SHP77 (cell line): ENCODE measurements at places on chromosomes 6 and 20.

DNA sequence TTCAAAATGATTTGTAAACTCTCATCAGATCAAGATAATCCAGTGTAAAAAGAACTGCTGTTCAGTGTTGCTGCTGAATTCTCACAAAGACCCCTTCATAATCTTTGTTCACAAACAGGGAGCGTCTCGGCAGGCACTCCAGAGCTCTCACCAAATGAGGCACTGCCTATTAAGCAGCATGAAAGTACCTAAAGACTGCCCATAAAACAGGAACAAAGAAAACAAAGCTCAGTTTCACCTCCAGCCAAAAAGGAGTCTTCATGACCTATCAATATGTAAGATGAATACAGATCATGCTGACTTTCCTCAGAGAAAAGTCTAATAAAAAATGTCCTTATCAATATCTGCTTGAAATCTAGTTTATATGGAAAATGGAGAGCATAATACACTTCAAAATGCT is 41.8 kb downstream of the GPR63 start:
- no peak for DNase-seq

- no peak for DNase-seq
Measured at GRCh38 chr6:158077676-158078075, 90.4 kb downstream of the SERAC1 start.

- DNase-seq = no peak
Measured at GRCh38 chr6:14210077-14210476, 92.5 kb downstream of the CD83 start.

GRCh38 chr20:16846006-16846405 is 97.8 kb downstream of the OTOR start:
- no peak for DNase-seq

GRCh38 chr6:90045535-90045934 is 151.3 kb downstream of the GJA10 start:
- DNase-seq = no peak

DNA sequence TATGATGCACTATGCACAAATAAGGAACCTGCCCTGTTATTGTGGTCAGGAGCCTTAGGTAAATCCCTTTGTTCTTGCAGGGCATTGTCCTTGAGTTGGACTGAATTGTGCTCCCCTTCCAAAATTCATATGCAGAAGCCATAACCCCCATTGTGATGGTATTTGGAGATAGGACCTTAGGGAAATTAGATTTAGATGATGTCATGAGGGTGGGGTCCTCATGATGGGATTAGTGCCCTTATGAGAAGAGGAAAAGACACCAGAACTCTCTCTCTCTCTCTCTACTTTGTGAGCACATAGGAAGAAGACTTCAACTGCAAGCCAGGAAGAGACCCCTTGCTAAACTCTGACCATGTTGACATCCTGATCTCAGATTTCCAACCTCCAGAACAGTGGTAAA is 268.0 kb downstream of the LRFN2 start:
- DNase-seq = no peak

DNA sequence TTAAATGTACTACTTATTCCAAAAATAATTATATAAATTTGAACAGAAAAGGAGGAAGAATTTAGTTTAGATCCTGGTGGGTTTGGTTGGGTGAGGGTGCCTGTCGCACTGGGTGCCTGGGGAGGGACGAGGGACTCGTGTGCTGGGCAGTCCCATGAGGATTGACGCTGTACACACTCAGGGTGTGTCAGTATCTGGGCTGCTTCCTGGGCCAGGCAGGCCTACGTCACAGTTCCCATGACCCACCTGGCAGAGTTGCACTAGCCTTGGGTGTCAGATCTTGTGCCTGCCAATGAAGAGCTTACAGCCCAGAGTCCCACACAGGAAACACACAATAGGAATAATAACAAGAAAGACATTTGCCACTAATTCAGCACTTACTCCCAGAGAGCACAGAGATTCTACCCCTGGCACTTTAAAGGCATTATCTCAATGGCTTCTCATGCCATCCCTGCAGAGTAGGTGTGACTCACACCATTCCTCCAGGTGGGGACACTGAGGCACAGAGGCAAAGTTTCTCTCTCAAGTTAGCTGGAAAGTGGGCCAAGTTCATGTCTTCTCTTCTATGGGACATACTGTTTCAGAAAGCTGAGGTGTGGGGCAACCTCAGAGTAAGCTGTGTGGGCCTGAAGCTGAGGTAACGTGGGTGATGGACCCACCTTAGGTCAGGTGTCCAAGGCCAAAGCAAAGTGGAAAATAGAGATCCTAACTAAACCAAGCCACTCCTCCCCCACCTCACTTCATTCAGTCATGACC is 1.3 kb upstream of the SDCBP2 start:
- DNase-seq = no peak

DNA sequence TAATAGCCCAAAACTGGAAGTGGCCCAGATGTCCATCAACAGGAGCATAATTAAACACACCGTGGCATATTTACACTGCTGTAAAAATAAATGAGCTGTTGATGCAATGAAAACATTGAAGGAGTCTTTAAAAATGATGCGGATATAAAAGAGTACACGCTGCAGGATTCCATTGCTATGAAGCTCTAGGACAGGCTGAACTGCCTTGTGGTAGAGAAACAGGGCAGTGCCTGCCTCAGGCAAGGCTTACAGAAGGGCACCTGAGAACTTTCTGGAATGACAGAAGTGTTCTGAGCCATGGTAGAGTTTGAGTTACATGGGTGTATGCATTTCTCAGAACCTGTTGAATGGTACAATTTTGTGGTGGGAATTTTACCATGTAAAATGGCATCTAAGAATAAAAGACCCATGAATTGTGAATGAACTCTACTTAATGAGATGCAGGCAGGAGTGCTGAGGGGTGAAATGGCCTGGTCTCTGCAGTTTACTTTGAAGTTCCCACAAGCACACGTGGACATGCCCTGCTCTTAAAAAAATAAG is 45.3 kb upstream of the RIN2 start:
- no peak for DNase-seq

DNA sequence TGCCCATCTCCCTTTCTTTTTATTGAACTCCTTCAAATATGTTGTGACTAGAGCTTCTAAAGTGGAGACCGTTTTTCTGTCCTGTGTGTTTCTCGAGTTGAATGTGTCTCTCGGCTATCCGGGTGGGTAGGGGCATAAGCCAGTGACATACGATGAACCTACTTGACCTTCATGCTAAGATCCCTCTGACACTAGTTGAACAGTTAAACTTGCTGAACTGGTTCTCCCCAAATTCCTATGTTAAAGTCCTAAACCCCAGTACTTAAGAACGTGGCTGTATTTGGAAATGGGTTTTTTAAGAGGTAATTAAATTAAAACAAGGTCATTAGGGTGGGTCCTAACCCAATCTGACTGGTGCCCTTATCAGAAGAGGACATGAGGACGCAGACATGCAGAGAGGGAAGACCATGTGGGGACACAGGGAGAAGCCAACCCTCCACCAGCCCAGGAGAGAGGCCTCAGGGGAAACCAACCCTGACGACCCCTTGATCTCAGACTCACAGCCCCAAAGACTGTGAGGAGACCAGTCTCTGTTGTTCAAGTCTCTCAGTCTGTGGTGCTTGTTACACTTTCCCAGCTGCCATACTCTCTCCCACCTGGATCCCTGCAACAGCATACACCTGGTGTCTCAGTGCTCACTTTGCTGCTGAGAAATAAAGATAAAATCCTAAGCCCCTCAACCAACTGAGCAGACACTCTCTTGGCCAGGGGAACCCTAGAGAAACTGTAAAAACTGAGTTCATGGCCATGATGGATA is 208.4 kb downstream of the MYLK4 start:
- no peak for DNase-seq

- DNase-seq = no peak
Measured at GRCh38 chr6:24980507-24981385, 45.0 kb upstream of the RIPOR2 start.

DNA sequence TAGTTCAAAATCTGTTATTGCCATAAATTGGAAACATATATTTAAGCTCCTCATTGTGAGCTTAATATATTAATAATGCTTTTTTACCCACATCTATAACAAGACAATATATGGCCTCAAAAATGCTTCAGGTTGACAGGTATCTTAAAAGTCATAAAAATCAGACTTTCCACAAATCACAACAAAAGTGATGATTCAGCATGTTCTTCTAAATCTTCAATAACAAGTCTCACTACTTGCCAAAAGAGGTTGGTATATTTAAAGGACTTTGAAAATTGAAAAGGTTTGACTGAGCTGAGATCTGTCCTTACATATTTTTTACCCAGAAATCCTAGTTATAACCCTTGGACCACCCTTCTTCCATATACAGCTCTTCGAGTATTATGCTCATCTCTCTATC is 41.7 kb downstream of the ASCC3 start:
- no peak for DNase-seq

GRCh38 chr6:21033575-21034026 is 499.3 kb downstream of the CDKAL1 start:
- no peak for DNase-seq

GRCh38 chr6:28523241-28523622 is 2.4 kb upstream of the GPX5 start:
- DNase-seq = no peak

GRCh38 chr6:24620637-24621036 is 25.4 kb downstream of the KIAA0319 start:
- DNase-seq = no peak

DNA sequence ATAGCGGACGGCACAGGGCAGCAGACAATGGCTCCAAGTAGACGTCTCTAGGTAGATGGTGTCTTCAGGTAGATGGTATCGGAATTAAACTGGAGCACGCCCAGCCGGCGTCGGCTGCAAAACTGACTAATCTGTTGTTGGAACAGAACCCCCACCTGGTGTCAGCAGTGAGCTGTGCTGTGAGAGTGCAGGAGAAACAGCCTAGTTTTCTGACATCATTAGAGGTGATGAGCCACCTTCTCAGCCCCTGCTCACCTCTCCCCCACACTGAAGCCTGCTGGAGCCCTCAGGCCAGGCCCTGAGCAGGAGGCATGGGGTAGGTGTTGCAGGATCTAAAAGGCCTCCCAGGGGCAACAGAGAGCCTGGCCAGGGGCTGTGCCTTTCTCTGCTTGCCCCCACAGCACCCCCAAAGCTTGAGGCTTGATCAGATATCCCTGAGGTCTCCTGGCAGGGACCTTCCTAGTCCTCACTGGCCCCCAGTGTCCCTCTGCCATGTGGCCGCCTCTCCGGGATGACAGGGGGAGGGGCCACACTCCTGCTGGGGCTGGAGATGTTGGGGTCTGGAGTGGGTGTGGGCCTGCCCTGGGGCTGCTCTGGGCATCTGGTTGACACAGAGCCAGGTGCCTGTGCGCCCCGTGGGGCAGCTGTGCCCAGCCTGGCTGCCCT is 6.9 kb upstream of the HELZ2 start:
- peak; percentile 76 for DNase-seq

GRCh38 chr6:97947841-97948240 is 664.8 kb upstream of the MMS22L start:
- peak; percentile 63 for DNase-seq

GRCh38 chr6:83505356-83505755 is 7.0 kb upstream of the PRSS35 start:
- DNase-seq = no peak

DNA sequence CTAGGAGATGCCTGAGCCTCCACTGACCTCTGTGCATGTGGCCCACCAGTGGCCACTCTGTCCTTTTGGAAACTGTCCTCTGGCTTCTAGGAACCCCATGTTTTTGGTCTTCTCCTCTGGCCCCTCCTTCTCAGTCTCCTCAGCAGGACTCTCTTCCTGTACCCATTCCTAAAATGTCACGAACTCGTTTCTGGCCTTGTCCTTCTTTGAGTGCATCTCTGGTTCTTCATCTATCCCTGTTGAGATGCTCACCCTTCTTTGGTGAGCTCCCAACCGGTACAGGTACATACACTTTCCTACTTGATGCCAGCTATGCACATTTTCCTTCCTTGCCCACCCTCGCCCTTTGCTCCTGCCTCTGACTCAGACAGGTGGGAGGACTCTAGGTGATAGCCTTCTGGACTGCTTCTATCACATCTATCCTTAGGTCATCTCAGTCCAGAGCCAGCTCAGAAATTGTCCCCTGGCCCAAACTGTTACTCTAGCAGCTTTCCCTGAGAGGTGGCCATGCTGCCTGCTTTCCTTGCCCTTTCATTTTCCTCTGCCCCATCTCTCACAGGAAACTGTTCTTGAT is 14.8 kb upstream of the NNAT start:
- no peak for DNase-seq

DNA sequence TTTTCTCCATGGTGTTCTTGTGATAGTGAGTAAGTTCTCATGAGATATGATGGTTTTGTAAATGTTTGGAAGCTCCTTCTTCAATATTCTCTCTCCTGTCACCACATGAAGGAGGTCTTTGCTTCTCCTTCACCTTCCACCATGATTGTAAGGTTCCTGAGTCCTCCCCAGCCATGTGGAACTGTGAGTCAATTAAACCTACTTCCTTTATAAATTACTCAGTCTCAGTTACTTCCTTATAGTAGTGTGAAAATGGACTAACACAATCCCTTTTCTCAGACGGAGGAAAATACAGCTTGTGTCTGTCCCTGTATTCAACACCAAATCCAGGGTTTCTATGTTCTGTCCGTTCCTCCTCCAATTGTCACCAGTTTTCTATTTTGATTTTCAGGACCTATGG is 181.0 kb downstream of the ALDH8A1 start:
- no peak for DNase-seq

- DNase-seq = no peak
Measured at GRCh38 chr20:64212755-64213154, 42.8 kb upstream of the PCMTD2 start.

- DNase-seq = no peak
Measured at GRCh38 chr6:3643921-3644738, 107.4 kb downstream of the PXDC1 start.

DNA sequence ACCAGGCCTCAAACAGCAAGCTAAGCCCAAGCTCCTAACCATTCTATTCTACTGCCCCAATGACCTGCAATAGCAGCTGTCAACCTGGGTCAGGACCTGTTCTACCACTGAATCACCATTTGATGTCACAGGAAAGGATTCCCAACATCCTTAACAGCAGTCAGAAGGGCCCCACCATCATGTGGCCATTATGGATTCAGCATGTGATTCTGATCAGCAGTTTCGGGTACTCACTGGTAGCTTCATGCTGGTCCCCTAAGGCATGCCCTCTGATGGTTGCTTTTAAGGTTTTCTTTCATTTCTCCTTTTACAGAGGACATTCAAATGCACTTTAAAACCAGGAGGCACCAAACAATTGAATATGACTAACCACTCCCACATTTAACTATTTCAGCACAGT is 37.3 kb upstream of the MAP7 start:
- DNase-seq = no peak

DNA sequence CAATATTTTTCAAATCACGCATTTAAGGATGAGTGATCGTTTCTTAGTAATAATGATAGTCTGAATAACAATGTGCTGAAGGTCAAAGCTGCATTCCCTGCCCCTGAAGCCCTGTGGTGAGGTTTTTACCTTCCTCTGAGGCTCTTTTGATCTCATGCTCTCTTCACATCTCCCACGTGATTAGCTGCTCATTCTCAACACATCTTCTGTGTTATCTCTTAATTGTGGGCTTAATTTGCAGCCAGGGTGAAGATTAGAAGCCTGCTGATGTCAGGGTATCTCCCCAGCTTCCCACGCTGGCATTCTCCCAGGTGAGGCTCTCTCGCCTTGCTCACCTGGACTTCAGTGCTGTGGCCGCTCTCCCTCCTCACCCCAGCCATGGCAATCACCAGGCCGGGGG is 109.7 kb upstream of the FOXQ1 start:
- no peak for DNase-seq

- no peak for DNase-seq
Measured at GRCh38 chr6:34237316-34237721, 646 bp downstream of the HMGA1 start.

- DNase-seq = no peak
Measured at GRCh38 chr20:42628683-42629082, 561.0 kb downstream of the PTPRT start.

- no peak for DNase-seq
Measured at GRCh38 chr6:137210903-137211302, 8.3 kb downstream of the IFNGR1 start.
